ENCODE measurements at places on chromosomes 4 and X. TPM values are rescaled to one million over a fixed set of nuclear protein-coding genes. Genes with fewer than 3 reads are reported as not detected.

DNA sequence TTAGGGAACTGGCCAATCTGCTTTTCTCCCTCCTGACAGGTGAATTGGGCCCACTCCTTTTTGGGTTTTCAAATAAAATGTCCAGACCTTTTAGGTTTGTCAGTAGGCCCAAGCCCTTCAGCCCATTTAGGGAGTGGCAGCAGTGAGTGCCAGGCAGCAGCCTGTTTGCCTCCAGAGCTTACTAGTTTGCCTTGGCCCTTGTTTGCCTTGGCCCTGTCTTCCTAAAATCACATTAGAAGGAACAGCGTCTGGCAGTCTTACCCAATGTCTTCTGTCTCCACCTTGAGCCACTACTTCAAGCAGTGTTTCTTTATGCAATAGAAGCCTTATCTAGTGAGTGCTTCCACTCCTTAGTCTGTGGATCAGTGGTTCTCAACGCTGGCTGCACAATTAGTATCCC, 117.1 kb downstream of the TMEM164 start:
- DNase-seq, result no peak

DNA sequence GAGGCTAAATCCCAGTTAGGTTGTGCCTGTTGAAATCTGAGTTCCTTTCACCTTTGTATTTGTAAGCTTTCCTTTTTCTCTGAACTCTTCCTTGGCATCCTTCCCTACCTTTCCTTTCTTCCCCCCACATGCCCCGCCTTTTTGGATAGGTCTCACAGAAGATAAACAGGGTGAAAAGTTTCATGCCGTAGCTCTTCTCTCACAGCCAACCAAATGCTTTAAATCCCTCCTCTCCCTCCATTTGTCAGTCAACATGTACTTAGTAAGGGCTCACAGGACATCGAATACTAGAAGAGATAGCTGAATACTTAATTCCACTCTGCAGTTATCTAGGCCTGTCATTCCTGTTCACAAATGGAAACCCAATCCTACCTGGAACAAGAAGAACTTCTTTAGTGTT, 107.1 kb upstream of the BMPR1B start:
- no peak for DNase-seq

The DMD gene
- total RNA-seq, result 6.2 TPM

The FRAS1 gene
- 11.0 TPM for total RNA-seq

The STATH gene
- not detected for total RNA-seq

The SERPINA7 gene
- total RNA-seq, result not detected
